ENCODE measurements at places on chromosomes 13 and 19.

GRCh38 chr13:23636360-23636759 is 66.1 kb downstream of the TNFRSF19 start:
- no peak for DNase-seq

GRCh38 chr19:4971424-4971793 is 2.5 kb downstream of the KDM4B start:
- no peak for DNase-seq

GRCh38 chr13:106473154-106473553 is 62.3 kb downstream of the EFNB2 start:
- no peak for DNase-seq

DNA sequence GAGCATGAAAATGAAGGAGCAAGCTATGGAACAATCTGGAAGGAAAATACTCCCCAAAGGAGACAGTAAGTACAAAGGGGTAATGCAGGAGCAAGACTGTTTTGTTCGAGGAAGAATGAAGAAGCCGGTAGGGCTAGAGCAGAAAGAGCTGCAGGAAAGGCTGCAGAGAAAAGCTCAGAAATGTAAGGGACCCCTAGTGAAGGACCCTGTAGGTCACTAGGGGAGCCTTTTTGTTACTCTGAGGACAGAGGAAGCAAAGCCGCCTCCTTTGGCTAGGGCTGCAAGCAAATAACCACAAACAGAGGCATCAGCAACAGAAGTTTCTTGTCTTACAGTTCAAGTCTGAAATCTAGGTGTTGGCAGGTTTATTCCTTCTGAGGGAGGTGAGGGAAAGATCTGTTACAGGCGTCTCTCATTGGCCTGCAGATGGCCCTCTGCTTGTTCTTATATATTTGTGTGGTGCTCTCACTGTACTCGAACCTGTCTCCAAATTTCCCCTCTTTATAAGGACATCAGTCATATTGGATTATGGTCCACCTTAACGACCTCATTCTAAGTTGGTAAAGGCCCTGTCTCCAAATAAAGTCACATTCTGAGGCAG is 362.3 kb downstream of the COG6 start:
- no peak for DNase-seq

GRCh38 chr13:51225029-51225428 is 2.8 kb downstream of the FAM124A start:
- no peak for DNase-seq

DNA sequence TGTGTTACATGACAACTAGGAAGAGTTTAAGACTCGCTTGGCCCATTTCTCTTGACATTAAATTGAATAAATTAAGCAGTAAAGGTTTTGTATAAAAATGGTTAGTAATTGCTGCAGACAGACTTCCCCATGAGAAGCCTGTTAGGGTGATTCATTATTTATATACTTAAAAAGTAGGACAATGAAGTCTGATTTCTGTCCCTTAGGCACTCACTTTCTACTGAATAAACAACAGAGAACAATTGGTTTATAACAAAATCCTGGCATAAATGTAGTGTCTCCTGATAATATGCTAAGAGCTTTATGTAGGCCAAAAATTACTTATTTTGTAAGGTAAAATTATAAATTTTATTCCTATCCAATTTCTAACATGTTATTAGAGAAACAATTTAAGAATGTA is 2138.5 kb upstream of the PCDH20 start:
- DNase-seq, result no peak

DNA sequence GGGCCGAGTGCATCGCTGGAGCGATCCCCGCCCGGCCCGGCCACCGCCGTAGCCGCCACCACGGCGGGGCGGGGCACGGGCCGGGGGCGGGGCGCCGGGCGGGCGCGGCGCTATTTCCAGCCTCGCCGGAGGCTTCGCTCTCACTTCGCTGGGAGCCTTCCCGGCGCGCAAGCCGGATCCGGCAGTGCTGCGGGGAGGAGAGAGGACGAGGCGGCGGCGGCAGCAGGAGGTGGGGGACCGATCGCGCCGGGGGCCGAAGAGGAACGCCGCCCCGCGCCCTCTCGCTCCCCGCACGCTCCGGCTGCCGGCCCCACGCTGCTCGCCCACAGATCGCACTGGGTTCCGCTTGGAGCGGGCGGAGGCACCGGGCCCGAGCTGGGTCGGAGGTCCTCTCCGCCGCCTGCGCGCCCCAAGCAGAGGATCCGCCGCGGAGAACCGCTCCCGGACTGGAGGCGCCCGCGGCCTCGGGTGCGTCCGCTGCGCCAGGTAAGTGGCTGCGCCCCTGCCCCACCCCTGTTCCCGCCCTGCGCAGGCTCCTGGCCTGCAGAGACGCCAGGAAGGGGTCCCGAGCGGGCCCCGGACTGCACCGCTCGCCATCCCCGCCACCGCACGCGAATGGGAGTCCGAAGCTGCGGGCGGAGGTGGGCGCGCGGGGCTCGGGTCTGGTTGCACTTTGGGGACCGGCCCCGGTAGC is at the start of gene CHST8:
TSS of gene CHST8 (plus strand) at position 143 of the 694 bp plus-strand sequence. CDS start 67,309 bp downstream, outside the sequence.
- peak; percentile 75 for DNase-seq

- no peak for DNase-seq
These were observed 594 bp upstream of the ZNF850 start for GRCh38 chr19:36773223-36773579.

DNA sequence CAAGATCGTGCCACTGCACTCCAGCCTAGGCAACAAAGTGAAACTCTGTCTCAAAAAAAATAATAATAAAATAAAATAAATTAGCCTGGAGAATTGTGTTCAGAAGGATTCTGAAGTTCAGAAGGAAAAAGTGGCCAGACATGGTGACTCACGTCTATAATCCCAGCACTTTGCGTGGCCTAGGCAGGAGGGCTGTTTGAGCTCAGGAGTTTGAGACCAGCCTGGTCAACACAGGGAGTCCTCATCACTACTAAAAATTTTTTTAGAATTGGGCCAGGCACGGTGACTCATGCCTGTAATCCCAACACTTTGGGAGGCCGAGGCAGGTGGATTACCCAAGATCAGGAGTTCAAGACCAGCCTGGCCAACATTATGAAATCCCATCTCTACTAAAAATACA is 6.0 kb downstream of the RDH8 start:
- DNase-seq, result no peak

- no peak for DNase-seq
These were observed 26.4 kb downstream of the DNM2 start for GRCh38 chr19:10744253-10744798.

GRCh38 chr13:33345842-33346241 is 60.3 kb upstream of the STARD13 start:
- no peak for DNase-seq

GRCh38 chr13:40438022-40438680 is 228.3 kb downstream of the FOXO1 start:
- no peak for DNase-seq

GRCh38 chr13:111281751-111282311 is 38.6 kb upstream of the TEX29 start:
- DNase-seq, result no peak

DNA sequence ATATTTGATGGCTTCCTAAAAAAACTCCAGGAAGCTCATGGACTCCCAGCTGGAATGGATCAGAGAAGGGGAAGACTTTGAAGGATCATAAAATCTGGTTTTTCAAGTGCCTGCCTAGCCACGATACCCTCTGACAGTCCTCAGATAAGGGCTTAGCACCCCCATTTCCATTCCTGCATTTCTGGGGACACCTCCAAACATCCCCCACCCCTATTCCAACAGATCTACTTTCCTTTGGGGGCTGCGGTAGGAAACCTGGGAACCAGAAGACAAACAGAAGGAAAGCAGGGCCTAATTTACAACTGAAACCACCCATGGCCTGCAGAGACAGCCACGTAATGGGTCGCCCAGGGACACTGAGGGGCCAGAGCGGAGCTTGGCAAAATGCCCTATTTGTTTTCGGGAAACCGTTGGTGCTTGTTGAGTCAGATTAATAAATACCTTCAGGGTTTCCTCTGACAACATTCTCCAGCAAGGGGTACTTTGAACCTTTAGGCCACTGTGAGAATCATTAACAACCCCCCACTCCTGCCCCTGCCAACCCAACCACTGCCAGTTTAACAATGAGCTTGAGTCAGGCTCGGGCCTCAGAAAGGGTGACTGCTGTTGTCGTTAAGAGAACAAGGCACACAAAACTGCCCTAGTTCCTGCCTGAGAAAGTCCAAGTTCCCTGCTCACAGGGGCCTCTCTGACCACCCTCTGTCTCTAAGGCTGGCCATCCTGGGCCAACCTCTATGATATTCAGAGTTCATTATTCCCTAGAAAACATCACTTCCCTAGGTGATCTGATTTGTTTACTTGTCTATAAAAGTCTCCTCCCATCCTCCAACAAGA is 23.5 kb downstream of the RHPN2 start:
- DNase-seq, result no peak

- no peak for DNase-seq
These were observed 160.4 kb downstream of the ZIC5 start for GRCh38 chr13:99811067-99811700.

DNA sequence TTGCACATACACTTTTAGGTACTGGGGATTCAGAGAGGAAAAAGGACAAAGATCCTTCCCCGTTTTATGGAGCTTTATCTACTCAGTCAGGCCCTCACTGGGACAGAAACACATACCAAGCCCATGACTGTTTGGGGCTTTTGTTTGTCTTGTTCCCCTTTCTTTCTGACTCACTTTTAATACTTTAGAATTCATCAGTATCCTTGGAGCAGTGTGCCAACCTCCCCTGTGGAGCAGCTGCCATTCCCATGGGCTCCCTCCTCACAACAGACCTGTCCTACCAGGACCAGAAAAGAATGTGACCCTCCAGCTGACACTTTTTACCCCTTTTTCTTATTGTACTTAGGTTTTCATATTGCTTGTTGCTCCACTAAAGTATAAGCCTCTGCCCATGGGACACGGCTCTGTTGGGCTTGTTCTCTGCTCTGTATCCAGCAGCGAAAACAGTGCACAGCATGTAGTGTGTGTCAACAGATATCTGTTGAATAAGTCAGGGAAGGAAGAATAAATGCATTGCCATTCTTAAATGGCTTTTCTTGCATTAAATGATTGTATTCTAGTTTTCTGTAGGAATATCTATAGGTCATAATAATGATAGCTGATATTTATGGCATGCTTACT is 431.1 kb downstream of the EFNB2 start:
- DNase-seq, result no peak

DNA sequence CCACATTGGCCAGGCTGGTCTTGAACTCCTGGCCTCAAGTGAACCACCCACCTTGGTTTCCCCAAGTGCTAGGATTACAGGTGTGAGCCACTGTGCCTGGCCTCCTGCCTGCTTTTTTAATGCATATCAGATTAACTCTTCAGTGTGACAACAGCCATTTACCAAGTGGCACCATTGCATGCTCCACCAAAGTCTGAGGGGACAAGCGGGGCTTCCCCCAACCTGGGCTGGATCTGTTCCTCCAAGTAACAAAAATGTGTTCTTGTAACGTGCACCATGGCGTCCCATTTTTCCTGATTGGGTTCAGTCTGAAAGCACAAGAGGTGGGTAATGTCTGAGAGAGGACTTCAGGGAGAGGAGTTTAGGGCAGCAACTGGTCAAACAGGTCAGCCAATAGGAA is 77.8 kb downstream of the TEX29 start:
- peak; percentile 10 for DNase-seq

- DNase-seq, result no peak
These were observed 30.0 kb downstream of the TSC22D1 start for GRCh38 chr13:44546164-44546563.

GRCh38 chr13:112165712-112166111 is 98.8 kb downstream of the SOX1 start:
- no peak for DNase-seq

GRCh38 chr13:65032825-65033224 is 2197.3 kb downstream of the PCDH9 start:
- no peak for DNase-seq

- no peak for DNase-seq
These were observed 233.7 kb upstream of the IPO5 start for GRCh38 chr13:97719736-97720135.

DNA sequence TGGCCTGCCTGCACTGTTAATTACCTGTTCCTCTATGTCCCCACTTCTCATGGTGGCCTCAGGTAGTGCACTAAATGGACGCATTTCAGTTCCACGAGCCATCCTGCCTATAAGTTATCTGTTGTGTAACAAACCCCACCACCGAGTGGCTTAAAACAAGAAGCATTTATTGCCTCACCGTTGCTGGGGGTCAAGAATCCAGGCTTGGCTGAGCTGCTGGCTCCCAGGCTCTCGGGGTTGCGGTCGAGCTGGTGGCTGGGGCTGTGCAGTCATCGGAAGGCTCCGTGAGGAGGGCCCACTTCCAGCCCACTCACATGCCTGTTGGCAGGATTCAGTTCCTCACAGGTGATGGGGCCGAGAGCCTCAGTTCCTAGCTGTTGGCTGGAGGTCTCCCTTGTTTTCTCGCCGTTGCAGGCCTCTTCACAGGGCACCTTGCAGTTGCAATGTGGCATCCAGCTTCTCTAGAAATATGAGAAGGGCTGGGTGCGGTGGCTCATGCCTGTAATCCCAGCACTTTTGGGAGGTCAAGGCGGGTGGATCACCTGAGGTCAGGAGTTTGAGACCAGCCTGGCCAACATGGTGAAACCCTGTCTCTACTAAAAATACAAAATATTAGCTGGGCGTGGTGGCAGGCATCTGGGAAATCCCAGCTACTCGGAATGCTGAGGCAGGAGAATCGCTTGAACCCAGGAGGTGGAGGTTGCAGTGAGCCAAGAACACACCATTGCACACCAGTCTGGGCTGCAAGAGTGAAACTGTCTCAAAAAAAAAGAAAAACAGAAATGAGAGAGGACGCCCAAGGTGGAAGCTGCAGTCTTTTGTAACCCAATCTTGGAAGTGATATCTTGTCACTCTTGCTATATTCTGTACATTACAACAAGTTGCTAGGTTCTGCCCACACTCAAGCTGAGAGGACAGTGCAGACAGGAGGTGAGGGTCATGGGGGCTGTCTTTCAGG is 6.5 kb upstream of the PTOV1 start:
- no peak for DNase-seq

- no peak for DNase-seq
These were observed 57.1 kb downstream of the ZNF568 start for GRCh38 chr19:36973021-36973843.

GRCh38 chr13:110001670-110002275 is 215.4 kb upstream of the IRS2 start:
- DNase-seq, result no peak

GRCh38 chr13:50511877-50512341 is 331.6 kb downstream of the DLEU7 start:
- DNase-seq, result no peak

- no peak for DNase-seq
These were observed 349.2 kb upstream of the ARGLU1 start for GRCh38 chr13:106917024-106917571.

- peak; percentile 9 for DNase-seq
These were observed 55.4 kb downstream of the CHST8 start for GRCh38 chr19:33676999-33677665.

DNA sequence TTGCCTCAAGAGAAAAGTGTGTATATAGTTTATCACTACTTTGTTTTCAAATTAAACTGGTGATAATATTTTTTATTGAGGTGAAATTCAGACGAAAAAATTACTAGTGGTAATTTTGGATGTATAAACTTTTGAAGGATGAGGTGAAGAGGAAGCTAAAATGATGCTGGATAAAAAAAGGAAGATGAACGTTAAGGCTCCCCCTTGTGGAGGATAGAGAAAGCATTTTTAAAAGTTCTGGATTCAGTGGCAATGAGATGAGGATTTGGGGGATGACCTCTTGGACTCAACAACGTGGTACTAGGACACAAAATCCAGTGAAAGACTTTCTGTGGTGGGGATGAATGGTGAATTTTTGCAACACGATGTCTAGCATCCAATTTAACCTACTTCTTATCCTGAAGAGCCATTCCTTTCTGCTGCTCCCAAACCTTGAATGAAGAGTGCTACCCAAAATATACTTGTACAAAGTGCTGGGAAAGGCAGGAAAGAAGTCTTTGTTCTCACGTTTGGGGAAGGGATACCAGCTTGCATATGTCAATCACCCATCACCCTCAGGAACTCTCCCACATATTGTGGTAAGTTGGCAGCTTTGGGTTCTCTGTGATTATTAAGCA is 7.3 kb upstream of the SIGLEC5 start:
- no peak for DNase-seq

- no peak for DNase-seq
These were observed 600.5 kb upstream of the KLHL1 start for GRCh38 chr13:70708775-70709174.

Data from mesothelial cell of epicardium (in vitro differentiated cells).